ENCODE measurements at places on chromosomes 5 and 9.

GRCh38 chr9:5696884-5697283 lies 68.0 kb downstream of the RIC1 start:
- DNase-seq, result no peak

DNA sequence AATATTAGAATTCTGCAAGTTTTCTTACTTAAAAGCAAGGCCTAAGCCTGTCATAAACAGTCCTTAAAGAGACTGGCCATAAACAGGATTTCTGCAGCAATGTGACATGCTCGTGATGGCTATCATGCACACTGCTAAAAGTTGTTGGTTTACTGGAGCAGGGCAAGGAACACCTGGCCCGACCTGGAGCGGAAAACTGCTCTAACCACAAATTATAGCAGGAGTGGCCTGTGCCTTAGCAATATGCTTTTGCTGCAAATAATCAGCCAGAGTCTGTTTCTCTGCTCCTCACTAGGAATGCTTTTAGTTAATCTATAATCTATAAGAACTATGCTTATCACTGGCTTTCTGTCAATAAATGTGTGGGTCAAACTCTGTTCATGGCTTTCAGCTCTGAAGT lies 322.9 kb upstream of the RPS23 start:
- no peak for DNase-seq

- no peak for DNase-seq
Measured at GRCh38 chr9:89137542-89138462, 40.8 kb downstream of the SHC3 start.

DNA sequence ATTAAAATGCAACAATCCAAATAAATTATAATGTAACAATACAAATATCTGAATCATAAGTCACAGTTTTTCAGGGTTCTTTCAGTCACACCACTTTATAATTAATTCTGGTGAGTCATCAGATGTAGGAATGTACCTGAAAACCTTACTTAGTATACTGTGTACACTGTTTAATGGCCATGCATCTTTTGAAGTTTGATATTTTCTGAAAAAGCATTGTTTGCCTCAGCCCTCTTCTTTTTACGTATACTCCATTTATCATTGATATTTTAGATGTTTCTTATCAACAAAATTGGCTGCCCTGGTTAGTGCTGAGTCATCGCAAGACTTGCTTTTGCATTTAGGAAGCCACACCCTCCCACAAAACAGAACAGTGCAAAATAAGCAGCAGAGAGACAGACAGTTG lies 218.6 kb downstream of the PJA2 start:
- DNase-seq, result no peak

- no peak for DNase-seq
Measured at GRCh38 chr9:109499093-109499630, 1.1 kb upstream of the PTPN3 start.

GRCh38 chr5:146076028-146076427 lies 29.3 kb downstream of the PLAC8L1 start:
- DNase-seq, result no peak

- DNase-seq, result no peak
Measured at GRCh38 chr5:138962614-138963370, 87.7 kb upstream of the LRRTM2 start.

GRCh38 chr5:134175921-134176510 lies 734 bp downstream of the SKP1 start:
- DNase-seq, result no peak

GRCh38 chr5:148343046-148343407 lies 7.7 kb downstream of the SPINK9 start:
- DNase-seq, result no peak

GRCh38 chr9:135804581-135805421 lies 102.5 kb downstream of the CAMSAP1 start:
- DNase-seq, result no peak

- DNase-seq, result no peak
Measured at GRCh38 chr9:78470741-78471140, 173.8 kb downstream of the PSAT1 start.

DNA sequence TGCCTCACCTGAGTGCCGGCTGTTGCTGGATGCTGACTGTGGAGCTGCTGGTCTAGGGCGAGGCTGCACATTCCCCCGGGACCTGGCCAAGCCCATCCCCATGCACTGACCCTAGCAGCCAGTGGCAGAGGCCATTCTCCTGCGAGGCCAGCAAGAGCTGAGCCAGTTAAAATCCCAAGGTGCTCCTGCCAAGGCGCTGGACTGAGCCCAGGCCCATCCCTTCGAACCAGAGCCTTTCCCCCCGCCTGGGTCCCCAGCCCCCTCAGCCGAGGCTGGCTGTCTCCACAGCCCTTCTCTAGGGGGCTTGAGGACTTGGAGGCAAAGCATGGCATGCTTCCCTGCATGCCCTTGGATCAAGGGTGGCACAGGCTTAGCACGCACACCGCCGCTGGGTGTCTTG lies 1.6 kb downstream of the ADAMTSL2 start:
- DNase-seq, result no peak

Data from activated T-helper 1 cell treated with anti-CD3 and anti-CD28 coated beads, Interleukin-2, amount 50 U/mL, for 16 hours (primary cell).